ENCODE measurements at places on chromosomes 3 and 15.

- DNase-seq = no peak
Observed at GRCh38 chr15:89034305-89034704, 54.0 kb upstream of the ABHD2 start.

DNA sequence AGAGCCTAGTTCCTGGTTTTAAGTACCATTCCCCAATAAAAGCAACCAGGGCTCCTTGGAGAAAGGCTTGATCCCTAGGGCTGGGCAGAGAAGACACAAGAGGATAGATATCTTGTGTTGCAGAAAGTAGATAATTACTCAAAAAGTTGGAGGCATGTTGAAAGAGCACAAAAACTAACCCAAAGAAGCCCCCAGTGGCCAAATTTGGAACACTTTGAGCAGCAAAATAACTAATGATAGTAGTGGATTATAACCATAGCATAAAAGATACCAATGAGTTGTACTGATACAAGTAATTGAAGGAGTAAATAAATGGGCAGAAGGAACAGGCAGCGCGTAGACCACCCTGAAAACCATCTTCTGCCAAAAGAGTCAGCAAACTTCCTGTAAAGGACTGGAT, 12.0 kb downstream of the EXOSC7 start:
- no peak for DNase-seq

DNA sequence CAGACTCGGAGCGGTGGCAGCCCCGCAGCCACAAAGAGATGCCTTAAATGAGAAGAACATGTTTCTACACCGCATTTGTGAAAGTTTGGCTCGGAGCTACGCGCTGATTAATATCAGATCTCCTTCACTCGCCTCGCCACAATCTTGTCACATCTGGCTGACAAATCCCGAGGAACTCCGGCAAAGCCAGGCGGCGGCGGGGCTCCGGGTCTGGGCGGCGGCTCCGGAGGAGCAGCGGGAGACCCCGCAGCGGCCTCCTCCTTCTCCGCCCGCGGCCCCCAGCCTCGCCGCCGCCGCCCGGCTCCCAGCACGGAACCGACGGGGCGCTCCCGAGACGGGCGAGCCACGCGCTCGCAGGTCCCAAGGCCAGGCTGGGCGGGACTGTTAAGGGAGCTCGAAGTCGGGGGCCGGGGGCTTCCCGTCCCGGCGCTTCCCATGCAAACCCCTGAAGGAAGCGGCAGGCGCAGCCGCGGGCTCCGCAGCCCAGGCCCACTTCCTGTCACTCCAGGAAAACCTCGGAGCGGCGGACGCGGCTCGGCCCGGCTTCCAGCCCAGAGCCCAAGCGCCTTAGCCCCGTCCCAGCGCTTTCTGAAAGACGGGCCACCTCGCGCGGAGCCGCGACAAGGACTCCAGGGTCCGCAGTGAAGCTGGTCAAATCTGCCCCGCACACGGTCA, 1.2 kb downstream of the BNC1 start:
- no peak for DNase-seq

DNA sequence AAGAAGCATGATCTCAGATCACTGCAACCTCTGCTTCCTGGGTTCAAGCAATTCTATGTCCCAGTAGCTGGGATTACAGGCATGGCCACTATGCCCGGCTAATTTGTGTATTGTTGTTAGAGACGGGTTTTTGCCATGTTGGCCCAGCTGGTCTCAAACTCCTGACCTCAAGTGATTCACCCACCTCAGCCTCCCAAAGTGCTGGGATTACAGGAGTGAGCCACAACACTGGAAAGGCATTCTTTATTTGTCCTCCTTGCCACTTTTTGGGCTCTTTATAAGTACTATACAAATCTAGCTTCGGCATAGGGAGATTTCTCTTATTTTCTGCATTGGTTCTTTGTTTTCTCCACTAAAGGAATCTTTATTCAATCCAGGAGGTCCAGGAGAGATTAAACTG, 18.6 kb downstream of the CMTM8 start:
- DNase-seq = no peak

DNA sequence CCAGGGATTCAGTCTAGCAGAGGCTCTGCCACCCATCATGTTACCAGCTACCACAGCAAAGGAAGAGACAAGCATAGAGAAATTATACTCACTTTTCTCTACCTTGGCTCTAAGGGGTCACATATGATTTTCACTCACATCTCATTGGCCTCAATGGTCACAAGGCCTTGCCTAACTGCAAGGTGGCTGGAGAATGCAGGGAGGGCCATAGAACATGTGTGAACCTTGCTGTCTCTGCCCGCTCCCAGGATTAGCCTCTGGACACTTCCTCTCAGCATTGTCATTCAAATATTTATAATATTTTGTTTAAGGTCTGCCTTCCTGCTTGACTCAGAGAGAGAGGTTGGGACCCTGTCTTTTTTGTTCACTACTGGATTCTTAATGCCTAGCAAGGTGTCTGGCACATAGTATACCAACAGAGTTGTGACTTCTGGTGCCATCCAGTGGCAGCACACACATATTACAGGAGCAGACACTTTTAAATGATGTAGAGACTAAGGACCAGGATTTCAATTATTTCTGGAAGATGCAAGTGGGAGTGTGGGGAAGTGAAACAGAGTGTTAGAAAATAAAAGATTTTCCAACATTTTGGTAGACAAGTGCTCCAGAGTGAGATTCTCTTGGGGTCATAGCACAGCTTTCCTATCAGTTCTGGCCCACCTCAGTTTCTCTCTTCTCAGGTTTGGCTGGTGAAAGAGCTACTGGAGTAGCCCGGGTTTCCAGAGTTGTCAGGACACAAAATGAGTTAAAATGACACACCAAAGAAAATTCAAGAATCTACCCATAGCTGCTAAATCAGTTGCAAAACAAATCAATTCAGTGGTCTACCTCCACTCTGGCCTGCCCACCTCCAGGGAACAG, 119.0 kb upstream of the RASGRP1 start:
- peak; percentile 68 for DNase-seq

DNA sequence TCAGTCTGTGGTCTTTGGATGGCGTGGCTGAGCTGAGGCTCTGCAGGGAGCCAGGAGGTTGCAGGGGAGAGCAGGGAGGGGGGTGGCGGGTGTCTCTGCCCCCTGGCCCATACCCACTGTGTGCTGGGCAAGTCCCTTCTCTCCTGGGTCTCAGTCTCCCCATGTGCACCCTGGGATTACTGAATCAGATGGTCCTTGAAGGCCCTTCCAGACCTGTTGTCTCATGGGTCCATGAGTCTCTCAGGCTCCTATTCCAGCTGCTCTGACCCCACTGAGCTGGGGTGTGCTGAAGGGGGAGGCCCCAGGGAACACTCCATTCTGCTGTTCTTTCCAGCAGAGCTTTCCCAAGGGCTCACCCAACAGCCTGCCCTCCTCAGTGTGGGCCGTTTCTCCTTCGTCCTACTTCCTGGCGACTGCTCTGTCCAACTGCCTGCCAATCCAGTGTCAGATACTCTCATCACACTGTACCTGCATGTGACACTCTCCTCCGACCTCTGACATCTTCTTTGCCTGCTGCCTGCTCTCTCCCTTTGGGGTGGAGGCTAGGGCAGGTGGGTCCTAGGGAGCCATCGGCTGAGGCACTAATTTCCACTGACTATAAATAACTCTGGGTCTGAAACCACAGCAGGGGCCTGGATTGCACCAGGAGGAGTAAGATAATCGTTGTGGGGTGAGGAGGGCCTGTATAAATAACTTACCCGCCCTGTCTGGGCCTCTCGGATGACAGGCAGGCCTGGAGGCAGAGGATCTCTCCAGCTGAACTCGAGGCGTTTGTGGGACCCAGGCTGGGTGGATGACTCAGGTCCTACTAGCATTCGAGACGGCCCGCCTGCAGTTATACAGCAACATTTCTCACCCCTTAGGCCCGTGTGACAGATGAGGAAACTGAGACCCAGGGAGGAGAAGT, 67.1 kb downstream of the ATP2B2 start:
- no peak for DNase-seq

DNA sequence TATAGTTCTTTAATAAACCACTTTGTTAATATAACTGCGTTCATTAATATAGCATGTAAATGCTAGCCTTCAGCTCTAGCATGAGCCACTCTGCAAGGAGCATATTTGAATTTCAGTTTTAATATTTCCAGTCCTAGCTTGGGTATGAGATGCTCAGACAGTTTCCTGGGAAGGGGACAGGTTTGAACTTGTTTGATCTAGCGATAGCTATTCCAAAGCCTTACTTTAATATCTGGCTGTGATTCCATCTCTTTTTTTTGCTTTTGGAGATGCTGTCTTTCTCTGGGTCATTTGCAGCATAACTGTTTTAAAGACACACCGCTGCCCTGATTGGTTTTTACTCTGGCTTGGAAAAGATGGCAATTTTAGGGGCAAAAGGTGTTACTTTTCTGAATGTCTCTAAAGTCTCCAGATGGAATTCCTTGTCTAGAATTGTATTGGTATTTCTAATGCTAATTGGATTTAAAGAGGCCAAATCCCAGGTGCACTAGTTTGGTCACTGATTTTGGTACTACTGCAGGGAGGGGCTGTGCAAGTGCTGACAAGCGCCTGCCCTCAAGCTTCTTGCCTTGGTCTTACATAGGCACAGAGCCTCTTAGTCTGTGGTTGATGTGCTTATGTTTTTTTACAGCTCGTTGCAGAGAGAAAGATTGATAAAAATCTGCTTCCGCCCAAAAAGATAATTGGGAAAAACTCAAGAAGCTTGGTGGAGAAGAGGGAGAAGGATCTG, 2.8 kb downstream of the NISCH start:
- no peak for DNase-seq

DNA sequence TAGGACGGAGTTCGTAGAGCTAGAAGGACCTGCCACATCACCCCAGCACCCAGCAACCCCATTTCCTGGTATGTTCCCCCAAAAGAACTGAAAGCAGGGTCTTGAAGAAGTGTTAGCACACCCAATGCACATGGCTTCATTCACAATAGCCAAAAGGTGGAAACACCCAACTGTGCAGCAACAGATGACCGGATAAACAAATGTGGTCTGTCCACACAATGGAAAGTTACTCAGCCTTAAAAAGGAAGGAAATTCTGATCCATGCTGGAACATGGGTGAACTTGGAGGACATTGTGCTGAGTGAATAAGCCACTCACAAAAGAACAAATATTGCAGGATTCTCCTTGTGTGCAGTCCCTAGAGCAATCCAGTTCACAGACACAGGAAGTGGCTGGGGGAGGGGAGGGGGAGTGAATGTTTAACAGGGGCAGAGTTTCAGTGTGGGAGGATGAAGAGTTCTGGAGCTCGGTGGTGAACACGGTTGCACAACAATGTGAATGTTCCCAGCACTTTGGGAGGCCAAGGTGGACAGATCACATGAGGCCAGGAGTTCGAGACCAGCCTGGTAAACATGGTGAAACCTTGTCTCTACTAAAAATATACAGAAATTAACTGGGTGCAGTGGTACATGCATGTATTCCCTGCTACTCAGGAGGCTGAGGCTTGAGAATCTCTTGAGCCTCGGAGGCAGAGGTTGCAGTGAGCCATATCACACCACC, 157.5 kb downstream of the NUP210 start:
- DNase-seq = no peak

GRCh38 chr15:92645051-92645631, 10.4 kb downstream of the FAM174B start:
- DNase-seq = no peak

- no peak for DNase-seq
Observed at GRCh38 chr3:197507081-197507480, 48.7 kb downstream of the BDH1 start.

GRCh38 chr3:60202052-60202726, 1049.1 kb downstream of the FHIT start:
- no peak for DNase-seq

DNA sequence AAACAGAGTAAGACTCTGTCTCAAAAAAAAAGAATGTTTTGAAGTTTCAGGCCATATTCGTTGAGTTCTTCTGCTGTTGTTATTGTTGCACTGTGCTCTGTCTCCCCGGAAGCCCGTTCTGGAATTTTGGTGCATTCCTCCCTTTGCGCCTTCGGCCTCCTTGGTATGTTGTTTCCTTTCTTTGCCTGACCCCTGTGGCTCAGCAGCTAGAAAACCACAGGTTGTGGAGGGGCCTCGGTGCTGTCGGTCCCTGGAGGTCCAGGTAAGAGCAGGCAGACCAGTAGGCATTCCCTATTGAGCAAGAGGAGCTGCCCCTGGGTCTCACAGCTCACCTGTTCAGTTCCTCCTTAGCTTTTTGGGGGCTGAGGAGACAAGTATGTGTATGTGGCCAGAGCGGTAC, 51.0 kb upstream of the DLG1 start:
- DNase-seq = no peak

DNA sequence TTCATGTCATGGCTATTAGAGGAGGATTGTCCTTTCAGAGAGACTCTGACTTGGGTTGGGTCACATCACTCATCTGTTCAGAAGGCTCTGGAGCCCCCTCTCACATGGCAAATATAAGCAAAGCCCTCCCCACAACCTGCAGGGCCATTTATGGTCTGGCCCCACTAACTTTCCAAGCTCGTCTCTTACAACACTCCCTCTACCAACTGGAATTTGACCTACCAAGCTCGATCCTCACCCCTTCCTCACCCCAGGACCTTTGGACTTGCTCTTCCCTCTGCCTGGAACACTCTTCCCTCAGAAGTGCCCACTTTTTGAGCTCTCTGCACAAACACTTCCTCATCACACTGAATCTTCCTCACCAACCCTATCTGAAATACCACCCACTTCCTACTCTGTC, 14.2 kb upstream of the PXYLP1 start:
- no peak for DNase-seq

- DNase-seq = no peak
Observed at GRCh38 chr3:24167429-24167828, 222.3 kb downstream of the NR1D2 start.

GRCh38 chr3:171347301-171348039, 112.7 kb downstream of the TNIK start:
- DNase-seq = no peak

GRCh38 chr3:57110214-57110613, 49.8 kb downstream of the SPATA12 start:
- no peak for DNase-seq

- no peak for DNase-seq
Observed at GRCh38 chr15:75203017-75203907, 1.6 kb downstream of the C15orf39 start.

DNA sequence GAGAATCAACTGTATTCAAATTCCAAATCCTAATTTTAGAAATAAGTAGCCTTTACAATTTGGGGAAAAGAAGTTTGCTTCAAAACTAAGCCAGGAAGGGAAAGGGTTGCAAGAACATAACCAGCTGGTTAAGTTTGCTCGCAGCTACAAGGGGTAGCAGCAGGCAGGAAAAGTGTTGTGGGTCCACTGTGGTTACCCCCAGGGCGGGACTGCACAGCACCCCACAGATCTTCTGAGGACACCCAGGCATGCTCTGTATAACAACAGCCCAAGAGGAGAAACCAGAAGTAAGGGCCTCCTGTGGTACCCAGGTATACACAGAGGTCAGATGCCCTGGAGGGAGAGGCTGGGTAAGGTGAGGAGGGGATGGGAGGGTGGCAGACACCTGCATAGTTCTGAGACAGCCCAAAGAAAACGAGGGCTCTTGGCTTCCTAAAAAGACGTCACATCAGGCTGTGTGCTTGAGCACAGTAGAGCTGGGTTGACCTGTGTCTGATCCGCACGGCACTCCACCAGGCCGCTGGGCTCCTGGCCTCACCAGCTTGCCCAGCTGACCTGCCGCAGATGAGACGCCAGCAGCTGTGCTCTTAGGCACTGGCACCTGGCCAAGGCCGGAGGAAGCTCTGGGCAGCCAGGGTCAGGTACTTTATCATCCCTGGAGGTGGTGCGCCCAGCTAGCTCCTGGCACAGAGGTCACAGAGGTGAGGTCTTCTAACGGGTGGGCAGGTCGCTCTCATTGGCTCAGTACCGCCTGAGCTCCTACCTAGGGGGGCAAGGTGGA, 81.8 kb upstream of the SNRPA1 start:
- no peak for DNase-seq

All from stimulated activated CD4-positive, alpha-beta T cell treated with anti-CD3 and anti-CD28 coated beads, TNF-alpha, amount 100 ng/mL, for 48 hours (primary cell).